ENCODE measurements at places on chromosomes 16 and 17.

- DNase-seq: peak; percentile 21
Observed at GRCh38 chr17:17235212-17236174, 1.5 kb downstream of the FLCN start.

GRCh38 chr17:48492401-48493298, 38.2 kb downstream of the HOXB1 start:
- peak; percentile 80 for DNase-seq

DNA sequence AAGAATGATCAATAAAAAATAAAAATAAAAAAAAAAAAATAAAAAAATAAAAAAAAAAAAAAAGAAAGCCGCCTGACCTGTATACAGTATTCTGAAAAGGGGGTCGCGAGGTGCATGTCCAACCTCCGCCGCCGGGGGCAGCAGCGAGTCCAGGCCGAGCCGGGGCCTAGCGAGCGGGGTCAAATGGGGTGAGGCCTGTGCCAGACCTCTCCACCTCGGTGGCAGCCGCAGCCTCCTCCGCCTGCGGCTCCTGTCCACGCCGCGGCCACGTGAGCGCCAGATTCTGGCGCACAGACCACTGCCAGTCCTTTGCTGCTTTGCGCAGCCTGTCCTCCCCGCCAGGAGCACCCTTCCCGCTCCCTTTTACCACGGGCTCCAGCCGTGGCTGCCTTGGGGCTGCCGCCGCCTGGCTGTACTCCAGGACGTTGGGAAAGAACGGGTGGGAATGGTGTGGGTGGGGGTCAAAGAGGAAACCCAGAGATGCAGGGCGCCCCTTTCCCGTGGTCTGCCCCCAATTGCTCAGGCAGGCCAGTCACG, 2.4 kb upstream of the BCKDK start:
- DNase-seq: peak; percentile 89

DNA sequence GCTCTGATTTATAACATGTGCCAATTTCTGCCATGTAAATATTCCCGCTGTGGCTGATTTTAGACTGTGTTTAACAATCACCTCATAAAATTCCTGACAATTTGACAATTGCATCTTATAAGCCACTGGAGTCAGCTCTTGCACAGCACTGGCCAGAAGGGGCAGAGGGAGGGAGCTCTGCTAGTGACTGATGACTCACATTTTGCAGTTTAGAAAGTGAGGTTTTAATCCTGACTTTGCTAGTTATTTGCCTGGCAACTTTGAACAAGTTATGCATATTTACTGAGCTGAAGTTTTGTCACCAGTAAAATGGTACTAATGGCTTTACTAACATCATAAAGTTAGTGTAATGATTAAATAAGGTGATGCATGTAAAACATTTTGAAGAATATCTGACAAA, 452.3 kb downstream of the CNTNAP4 start:
- DNase-seq: no peak

DNA sequence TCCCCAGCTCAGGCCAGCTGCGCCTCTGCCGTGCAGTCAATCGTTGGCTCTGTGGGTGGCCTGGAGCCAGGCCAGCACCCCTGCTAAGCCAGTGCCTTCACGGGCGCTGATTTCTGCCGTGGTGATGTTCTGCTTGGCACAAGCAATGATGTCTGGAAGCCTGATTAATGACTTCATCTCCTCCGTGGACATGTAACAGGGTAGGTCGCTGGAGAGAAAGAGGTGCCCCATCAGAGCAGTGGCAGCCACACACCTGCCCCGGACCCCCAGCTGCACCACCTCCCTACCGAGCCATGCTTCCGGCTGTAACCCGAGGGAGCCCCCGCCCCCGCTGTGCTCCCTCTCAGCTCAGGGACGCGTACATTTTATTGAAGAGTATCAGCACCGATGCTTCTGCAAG, 1.9 kb downstream of the ARL16 start:
- DNase-seq: no peak

DNA sequence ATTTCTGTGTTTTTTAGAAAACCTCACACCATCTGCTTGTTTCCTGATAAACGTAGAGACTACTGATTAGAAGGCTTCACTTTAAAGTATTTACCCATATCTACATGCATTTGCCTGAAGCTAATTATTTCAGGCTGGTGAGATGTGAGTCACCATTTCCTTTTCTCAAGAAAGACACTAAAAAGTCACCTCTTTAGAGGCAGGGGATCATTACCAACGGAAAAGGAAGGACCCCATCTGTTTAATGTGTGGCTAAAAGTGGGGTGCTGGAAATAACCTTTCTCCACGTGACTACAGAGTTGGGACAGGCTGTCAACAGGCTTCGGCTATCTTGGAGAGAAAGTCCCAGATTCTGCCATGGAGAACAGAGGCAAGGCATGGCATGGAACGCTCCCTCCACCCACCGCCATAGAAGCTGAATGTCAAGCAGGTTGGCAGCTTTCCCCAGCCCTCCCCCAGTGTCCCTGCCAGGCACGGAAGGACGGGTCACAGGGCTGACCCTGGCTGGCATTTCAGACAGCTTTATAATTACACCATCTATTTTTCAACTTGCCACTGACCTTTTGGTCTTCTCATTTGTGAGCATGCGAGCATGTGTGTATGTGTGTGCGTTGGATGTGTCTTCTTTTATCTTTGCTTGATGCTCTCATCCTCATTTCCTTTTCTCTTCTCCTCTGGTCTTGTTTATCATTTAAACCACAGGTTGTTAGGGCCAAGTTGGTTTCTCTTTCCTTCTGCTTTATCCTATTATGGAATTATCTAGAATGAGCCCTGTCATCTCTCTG, 157.0 kb downstream of the CPPED1 start:
- peak; percentile 28 for DNase-seq

GRCh38 chr16:67593701-67594100, 31.4 kb downstream of the CTCF start:
- DNase-seq: no peak

GRCh38 chr16:30950516-30951065, 1.7 kb downstream of the ORAI3 start:
- DNase-seq: no peak

- DNase-seq: no peak
Observed at GRCh38 chr16:4339455-4339854, 11.7 kb downstream of the PAM16 start.

DNA sequence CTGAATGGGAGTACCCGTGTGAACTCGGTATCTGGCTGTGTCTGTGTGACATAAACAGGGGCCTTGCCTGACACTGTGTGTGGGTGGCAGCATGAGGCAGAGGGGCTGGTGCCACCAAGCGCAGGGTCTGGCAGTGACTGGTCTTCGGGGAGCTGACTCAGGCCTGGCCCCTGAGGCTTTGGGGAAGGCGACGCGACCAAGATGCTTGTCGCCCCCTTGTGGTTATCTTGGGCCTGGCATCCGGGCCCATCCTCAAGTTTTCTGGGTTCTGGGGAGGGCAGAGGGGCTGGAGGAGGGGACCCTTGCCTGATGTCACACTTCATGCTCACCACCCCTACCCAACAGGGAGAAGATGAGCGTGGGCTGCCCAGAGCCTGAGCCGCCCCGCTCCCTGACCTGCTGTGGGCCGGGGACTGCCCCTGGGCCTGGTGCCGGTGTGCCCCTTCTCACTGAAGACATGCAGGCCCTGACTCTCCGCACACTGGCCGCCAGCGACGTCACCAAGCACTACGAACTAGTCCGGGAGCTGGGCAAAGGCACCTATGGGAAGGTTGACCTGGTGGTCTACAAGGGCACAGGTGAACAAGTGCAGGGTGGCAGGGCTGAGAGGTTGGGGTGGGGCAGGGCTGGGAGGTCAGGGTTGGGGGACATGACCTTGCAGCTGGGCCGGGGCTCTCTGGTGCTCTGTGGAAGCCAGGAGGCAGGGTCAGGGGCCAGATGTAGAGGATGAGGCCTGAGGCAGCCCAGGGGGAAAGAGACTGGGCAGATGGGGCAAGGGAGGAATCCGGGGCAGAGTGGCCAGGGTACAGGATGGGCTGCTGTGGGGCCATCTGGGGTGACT, 24.9 kb downstream of the SBK1 start:
- peak; percentile 65 for DNase-seq

GRCh38 chr17:1979182-1979985, 45.8 kb downstream of the RTN4RL1 start:
- DNase-seq: no peak

- no peak for DNase-seq
Observed at GRCh38 chr17:40151414-40151963, 11.2 kb downstream of the CASC3 start.

DNA sequence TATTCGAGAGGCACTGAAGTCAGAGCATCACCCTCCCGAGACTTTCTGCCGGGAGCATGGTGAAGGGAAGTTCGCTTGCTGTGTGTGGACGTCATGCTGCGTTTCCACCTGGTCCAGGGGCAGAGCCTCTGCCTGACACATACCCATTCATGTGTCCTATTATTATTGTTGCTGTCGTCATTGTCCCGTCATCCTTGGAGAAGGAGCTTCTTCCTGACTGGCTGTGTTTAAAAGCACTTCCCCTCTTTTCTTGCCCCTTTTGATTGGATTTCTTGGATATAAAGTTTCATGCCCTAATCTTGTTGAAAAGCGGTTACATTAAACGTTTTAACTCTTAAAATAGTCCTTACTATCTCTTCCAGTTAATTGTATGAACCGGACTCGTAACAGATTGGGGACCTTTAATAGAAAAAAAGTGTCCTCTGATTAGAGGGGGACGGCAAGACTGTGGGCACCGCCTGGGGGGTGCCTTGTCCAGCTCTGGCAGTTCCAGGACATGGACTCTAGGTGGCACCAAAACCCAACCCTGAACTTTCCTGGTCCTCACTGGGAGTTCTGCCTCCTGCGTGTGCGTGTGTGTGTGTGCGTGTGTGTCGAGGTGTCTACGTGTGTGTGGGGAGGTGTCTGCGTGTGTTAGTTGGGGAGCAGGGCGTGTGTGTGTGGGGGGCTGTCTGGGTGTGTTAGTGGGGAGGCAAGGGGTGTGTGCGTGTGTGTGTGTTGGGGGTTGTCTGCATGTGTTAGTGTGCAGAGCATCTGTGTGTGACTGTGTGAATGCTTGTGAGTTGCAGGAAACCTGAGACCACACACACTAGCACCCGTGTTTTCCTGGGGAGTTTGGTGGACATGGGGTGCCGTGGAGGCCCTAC, 133.3 kb upstream of the CIBAR2 start:
- DNase-seq: peak; percentile 76

DNA sequence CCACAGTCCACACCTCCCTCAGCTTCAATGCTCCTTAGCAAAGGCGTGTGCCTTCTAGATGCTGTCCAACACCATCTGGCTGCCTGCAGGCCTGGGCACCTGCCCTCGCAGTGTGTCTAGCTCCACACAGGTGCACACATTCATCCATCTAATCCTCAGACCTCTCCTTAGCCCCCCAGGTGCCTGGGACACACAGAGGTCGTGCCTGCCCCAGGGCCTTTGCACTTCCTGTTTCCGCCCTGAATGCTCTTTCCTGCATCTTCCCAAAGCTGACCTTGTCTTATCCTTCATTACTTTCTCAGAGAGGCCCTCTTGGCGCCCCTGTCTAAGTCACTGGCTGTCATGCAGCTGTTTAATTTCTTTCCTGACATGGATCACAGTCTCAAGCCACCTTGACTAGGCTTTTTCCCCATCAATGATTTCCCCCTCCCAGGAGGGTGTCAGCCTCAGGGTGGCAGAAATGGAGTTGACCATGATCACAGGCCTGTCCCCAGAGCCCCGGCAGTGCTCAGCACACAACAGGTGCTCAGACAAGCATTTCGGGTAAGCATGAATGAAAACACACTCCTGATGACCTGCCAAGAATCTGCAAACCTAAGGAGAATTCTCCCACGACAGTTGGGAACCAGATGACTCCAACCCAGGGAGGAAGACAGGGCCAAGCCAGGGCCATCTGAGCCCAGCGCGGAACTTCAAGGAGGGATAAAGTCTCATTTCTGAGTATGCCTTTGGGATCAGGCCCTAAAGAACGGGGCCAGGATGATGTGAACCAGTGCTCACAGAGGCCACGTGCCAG, 76.3 kb downstream of the LITAF start:
- no peak for DNase-seq

GRCh38 chr17:78041386-78042179, 83.1 kb downstream of the TNRC6C start:
- peak; percentile 10 for DNase-seq

- DNase-seq: no peak
Observed at GRCh38 chr16:27374221-27374803, 27.7 kb upstream of the IL21R start.

- peak; percentile 56 for DNase-seq
Observed at GRCh38 chr17:46841561-46842379, 9.6 kb upstream of the WNT9B start.

DNA sequence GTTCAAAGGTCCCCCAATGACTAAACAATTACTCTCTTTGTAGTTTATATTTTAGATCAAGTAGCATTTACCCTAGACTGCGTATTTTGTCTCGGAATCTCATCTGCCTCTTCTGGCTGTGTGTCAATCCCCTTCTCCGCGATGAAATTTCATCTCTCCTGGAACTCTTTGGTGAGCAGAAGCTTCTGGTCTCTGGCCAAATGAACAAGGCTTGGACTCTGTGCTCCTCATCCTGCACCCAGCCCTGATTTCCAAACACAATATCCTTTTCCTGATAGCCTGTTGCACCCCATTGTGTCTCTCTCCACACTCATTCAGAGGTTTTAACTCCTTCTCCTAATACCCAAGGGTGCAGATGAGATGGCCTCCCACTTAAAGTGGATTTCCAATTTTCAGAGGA, 609.4 kb upstream of the CDH5 start:
- no peak for DNase-seq

- DNase-seq: peak; percentile 31
Observed at GRCh38 chr17:59435238-59435637, 103.8 kb downstream of the YPEL2 start.

GRCh38 chr16:69672998-69673713, 53.2 kb downstream of the NQO1 start:
- no peak for DNase-seq

DNA sequence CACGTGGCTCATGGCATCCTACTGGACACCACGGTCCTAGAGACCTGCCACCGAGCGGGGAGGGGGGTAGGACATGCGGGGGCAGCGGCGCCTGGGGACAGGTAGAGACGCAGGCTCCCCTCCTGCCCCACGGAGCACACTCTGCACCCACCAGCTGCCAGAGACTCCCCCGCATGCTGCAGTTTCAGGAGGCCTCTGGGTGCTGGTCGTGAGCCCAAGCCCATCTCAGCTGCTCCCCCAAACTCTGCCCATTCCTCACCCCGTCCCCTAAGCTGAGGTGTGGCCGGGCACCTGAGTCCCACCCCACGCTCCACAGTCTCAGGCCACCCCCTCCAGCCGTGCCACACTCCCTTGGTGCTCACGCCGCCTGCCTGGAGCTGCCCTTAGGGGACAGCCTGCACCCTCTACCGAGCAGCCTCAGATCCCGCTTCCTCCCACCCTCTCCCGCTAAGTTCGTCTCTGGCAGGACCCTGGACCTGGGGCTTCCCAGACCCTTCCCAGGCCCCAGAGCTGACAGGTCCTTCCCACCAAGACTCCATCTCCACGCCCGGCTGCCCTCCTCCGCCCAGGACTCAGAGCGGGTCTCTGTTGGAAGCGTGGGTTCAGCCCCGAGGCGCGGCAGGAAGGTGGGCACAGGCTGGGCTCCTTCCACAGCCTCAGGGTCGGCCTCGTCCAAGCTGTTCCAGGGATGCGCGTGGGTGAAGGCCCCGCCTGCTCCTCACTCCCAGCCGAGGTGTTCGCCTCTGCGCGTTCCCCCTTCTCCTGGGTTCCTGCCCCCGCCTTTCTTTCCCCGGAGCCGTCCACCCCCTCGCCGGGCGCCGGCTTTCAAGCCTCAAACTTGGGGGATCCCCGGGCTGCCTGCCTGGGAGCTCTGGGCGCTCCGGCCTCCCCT, 1.3 kb downstream of the RAB40B start:
- peak; percentile 19 for DNase-seq
